ENCODE measurements at places on chromosomes 5 and 9.
A peak's percentile ranks its signal among the peaks of the same experiment; 100 is the strongest.

DNA sequence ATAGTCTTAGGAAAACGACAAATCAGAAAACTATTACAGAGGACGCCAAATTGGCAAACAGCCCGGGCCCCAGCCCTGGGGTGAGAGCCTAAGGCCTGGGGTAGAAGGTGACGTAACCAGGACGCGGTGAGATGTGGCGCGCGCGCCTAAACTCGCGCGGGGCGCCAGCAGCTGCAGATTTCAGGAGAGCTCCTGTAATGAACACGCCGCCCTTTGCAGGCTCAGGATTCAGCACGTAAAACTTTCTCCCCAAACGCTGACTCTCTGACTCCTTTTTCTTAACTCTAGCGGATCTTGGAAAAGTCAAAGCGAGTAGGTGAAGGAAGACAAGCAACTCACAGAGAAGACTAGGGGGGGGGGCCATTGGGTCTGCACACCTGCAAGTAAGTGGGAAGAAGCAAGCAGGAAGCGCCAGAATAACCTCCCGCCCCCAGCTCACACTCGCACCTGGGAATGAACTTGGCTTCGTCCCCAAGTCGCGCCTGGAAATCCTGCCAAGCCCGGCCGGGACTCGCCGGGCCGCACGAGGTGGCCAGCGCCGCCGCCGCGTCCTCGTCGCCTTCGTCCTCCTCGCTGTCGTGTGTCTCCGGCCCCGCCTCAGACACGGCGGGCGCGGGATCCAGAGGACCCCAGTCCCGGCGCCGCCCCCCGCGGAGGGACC lies 822 bp downstream of the RASEF start:
- DNase-seq = peak; percentile 62

DNA sequence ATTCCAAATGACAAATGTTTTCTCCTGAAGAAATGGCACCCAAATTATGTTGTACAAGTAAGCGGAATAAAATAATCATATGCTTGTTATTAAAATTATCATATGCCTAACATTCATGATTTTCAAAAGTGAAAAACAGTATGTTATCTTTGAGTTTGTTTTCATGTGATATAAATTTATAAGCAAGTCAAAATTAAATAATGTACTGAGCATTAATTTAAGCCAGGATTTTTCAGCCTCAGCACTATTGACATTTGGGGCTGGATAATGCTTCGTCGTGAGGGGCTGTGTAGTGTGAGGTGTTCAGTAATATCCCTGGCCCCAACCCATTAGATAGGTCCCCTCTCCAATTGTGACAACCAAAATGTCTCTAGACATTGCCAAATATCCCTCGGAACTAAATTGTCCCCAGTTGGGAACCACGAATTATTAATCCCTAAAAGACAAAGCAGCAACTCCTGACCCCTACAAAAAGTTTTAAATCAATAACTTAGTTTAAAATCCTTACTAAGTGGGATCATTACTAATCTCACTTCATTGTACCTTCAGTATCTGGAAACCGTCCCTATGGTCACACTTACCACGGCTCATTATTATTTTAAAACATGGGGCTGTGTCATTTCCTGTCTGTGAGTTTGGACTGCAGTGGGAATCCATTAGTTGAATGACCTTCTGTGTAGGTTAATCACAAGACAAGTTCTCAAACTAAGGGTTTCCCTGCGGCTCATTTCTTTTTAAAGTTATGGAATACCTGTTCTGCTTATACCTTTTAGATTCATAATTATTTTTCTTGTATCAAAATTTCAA lies 1.3 kb upstream of the NNT start:
- no peak for DNase-seq

DNA sequence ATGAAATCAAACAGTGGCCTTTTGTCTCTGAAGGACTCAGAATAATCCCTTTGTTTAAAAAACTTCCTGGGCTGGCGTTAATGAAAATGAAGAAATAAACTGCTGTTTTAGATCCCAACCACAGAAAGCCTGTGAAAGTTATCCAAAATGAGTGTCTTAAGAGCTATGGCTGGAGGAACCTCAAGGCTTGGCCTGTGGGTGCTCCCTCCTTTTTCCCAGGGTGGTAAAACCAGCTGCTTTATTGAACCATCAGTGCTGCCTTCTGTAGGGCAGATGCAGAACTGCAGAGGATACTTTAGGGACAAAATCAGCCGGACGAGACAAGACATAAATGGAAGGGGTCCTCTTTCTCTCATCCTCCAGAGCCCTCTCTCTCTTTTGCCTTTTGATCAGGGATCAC lies 100.9 kb downstream of the SMARCA2 start:
- DNase-seq = peak; percentile 23

GRCh38 chr5:129459777-129460671 lies at the start of gene ADAMTS19:
Gene ADAMTS19, plus strand, starts transcription at chr5:129460298. Its CDS starts 94 bp downstream, at chr5:129460392.
- DNase-seq = no peak

- no peak for DNase-seq
These were observed 4.5 kb downstream of the SLC12A7 start for GRCh38 chr5:1107167-1108022.

DNA sequence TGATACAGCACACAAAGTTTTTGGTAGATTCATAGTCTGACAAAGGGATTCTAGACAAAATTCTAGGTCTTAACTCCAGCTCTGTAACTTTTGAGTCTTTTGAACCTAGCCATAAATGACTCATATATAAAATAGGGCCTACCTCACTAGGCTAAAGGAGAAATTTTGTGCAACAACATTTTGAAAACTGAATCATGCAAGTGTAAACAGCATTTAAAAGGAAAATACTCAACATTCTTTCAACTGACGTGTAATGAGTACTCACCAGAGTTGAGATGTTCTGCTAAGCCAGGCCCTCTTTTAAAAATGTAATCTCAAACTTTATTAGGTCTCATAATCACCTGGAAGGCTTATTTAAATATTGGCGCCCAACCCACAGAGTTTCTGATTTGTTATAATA lies 113.2 kb downstream of the STK32A start:
- no peak for DNase-seq

DNA sequence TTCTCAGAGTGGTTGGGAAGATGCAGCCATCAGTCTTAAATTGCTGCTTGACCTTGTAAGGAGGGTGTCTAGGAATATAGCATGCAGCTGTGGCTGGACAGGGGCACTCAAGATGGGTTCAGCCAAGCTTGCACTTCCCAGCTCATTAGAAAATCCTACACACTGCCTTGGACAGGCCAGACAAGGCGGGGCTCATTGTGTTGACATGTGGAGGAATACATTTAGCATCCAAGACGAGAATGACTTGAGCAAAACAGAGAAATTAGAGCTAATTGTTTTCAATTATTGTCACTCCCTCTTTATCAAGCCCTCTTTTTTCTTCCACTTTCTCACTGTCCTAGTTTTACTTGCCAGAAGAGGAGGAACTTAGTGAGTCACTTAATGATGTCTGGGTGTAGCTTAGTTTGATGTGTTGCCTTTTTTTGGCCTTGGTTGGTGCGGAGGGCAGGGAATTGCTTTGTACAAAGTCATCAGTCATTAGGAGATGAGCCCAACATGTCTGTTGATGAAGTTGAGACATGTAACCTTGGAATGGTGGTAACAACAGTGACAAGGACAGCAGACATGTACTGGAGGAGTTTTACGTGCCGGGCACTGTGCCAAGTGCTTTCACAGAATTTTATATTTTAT lies 1219.3 kb upstream of the WWC1 start:
- no peak for DNase-seq

GRCh38 chr5:158303275-158303674 lies 444.3 kb upstream of the CLINT1 start:
- DNase-seq = no peak

DNA sequence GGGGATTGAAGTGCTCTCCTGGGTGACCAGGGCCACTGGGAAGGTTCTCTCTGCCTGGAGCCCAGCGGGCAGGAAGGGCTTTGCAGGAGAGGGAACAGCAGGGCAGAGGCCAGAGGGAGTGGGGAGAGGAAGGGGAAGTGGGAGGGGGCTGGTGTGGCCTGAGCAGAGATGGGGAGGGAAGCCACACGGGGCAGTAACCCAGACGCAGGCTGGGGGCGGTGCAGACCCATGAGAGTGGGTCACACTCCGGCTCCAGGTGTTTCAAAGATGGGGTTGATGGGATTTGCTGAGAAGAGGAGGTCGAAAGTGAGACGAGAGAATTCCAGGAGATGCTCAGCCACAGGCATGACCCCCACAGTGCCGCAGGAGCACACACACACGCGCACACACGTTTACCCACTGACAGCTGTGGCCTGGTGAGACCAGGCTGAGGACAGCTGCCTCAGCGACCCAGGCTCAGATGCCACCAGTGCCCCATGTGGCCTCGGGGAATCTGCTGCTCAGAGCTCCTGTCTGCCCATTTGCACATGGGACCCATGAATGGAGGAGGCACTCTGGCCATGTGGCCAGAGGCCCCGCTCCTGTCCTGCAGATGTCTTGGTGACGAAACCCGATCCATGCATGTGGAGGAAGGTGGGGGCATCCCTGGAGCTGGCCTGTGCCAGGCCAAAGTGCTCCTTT lies 32.7 kb upstream of the FCN2 start:
- peak; percentile 12 for DNase-seq

GRCh38 chr9:19623941-19624340 lies 164.9 kb downstream of the SLC24A2 start:
- no peak for DNase-seq

DNA sequence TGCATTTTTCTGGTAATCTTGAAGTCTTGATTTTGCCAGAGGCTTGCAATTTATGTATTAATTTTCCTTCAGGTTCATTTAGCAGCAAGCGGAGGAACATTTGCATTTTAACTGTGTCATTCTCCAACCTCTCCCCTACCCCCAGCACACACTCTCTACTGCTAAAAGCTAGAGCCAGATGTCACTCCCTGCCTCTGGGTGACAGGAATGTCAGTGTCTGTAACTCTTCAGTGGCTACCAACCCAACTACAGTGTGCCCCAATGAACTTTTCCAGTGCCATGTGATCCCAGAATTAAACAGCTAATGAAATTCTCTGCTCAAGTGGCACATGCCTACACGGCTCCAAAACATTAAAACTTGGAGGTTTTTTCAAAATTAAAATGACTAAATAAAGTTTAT lies 260.3 kb downstream of the GOLPH3 start:
- no peak for DNase-seq

DNA sequence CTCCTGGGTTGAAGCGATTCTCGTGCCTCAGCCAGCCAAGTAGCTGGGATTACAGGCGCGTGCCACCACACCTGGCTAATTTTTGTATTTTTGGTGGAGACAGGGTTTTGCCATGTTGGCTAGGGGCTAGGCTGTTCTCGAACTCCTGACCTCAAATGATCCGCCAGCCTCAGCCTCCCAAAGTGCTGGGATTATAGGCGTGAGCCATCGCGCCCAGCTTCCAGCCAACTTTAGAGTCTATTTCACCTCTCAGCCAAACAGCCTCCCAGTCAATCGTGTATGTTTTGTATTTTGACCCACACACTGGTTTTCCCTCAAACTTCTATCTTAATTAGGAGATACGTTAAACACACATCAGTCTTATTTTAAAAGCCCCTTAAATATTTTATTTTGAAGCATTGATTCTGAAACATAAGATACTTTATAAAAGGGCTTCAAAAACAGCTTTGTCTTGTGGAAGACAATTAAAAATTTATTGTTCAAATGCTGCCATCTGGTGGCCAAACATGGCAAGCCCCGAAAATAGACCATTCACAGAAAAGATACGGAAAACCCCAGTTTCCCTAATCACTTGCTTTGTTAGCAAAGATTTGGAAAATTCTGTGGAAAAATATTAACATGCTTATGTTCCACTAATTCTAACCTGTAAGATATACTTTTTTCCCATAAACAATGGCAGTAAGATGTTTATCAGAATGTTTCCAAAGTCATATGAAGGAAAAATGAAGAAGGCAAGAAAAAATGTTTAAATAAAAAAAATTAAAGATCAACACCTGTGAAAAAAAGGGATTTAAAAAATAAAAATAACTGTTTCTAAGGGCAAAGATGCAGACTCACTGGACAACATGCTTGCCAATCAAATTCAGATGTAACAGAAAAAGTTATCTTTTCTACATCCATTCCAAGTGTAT lies 33.1 kb downstream of the APTX start:
- DNase-seq = peak; percentile 33

- DNase-seq = no peak
These were observed 50.4 kb upstream of the ARAP3 start for GRCh38 chr5:141732417-141732816.

- no peak for DNase-seq
These were observed 307.3 kb downstream of the MLLT3 start for GRCh38 chr9:20314981-20315380.

- DNase-seq = no peak
These were observed 111.7 kb downstream of the PCSK1 start for GRCh38 chr5:96321345-96321744.

GRCh38 chr9:133485531-133486260 lies 6.8 kb upstream of the SLC2A6 start:
- peak; percentile 37 for DNase-seq

DNA sequence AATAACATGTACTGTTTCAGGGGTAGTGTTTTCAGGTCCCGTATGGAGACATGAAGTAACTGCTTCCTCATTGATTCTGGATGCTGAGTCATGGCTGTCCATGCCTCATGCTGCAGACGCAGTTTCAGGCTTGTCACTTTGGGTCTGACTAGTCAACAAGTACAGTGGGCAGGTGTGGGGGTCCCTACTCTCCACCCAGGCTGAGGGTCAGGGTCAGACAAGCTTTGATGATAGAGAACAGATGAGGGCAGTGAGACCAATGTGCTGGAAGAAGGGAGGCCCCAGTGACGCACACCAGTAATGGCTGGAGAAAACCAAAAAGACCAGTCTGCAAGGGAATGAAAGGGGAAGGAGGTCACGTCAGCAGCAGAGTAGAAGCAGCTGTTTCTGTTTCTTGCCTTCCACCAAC lies 80.0 kb upstream of the NFIL3 start:
- no peak for DNase-seq

DNA sequence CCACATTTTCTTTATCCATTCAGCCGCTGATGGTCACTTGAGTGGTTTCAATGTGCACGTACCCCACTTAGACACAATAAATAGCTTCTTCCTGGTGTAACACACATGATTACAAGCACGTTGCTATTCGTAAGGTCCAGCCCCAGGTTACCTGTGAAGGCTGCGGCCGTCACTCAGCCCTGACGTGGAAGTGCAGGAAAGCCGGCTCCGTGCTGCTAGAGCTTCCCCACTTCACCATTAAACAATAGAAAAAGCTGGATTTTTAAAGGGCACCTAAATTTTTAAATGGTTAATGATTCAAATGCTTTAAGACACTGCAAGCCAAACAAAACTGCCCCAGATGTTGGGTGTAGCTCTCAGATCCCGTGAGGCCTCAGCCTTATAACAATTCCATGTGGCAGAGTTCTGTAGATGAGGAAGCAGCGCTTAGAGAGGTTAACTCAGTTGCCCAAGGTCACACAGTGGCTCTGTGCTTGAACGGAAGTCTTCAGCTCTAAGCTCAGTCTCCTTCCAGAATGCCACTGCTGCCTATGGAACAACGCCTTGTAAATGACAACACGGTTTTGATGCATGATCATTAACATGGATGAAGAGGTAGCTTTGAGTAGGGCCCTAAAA lies 125.7 kb downstream of the COL23A1 start:
- no peak for DNase-seq

DNA sequence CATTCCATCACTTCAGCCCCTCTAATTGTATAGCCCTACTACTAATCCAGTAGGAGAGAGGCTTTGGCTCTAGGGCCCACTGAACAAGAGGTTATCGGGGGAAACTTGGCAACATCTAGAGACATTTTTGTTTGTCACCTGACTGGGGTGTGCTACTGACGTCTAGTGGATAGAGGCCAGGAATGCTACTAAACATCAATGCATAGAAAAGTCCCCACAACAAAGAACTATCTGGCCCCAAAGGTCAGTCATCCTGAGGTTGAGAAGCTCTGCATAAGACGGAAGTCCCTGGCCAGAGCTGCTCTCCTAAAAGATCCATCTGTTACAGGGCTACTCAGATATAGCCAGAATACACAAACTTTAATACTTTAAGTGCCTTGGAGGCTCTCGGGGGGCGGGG lies 570.6 kb upstream of the KLF4 start:
- no peak for DNase-seq

GRCh38 chr9:93011114-93011513 lies 47.4 kb upstream of the SUSD3 start:
- DNase-seq = no peak
